ENCODE measurements at places on chromosomes 5 and 9. TPM values are rescaled to one million over a fixed set of nuclear protein-coding genes. Genes with fewer than 3 reads are reported as not detected.

DNA sequence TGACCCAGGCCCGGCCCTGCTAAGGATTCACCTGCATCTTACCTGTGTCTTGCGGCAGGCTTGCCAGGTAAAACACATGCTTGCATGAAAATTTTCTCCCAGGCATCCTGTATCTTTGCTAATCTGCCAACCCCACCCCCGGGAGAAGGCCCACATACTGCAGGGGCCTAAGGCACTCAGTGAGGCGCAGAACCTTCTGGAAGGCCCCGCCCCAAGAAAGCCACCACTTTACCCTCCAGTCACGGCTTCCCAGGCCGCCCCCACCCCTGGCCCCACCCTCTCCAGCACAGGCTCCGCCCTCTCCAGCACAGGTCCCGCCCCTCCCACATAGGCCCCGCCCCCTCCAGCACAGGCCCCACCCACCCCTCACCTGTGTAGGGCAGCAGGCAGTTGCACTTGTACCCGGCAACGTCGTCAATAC lies 29.8 kb upstream of the SEC16A start:
- DNase-seq = no peak

GRCh38 chr5:122078116-122079110 lies at the start of gene LOX:
Gene LOX, minus strand, starts transcription at chr5:122078259. Its CDS starts 274 bp downstream, at chr5:122077985.
- peak; percentile 82 for DNase-seq

DNA sequence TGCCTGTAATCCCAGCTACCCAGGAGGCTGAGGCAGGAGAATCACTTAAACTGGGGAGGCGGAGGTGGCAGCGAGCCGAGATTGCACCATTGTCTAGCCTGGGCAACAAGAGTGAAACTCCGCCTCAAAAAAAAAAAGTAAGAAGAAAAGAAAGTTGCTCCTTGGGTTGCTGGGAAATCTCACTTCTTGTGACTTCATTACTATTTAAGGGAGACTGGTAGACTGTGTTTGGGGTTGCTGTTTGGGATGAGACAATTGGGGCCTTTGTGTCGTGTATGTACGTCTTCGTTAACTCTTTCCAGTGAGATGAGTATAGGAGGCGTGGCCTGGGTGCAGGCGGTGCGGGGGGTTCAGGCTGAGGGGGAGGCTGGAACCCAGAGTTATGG lies 11.6 kb downstream of the NDST1 start:
- no peak for DNase-seq

- DNase-seq = no peak
Observed at GRCh38 chr9:114472765-114473446, 32.4 kb downstream of the WHRN start.

GRCh38 chr5:124420952-124421351 lies 325.5 kb downstream of the ZNF608 start:
- DNase-seq = no peak

GRCh38 chr5:10406651-10407050 lies 35.0 kb upstream of the ROPN1L start:
- no peak for DNase-seq

DNA sequence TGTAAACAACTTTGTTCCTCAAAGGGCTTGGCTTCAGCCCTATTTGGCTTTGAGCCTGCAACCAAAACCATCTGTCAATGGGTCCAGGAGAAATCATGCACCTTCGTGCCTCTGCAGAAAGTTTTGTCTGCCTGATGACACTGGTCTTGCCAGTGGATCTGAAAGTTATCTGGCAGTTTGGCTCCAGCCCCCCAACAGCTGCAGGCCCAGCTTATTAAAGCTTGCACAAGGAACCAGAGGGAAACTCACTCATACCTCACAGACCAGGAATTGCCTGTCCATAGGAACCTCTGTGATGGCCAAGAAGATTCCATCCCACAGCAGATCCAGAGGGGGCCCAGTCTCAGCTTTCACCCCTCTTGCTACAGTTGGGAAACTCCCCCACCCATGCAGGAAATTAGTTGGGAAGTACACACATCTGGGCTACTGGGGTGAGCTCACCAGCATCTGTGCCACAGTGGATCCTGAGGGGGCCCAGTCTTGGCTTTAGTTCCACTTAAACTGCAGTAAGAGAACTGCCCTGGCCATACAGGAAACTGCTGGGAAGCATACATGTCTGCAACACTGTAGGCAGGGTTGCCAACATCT lies 265.5 kb downstream of the GRIA1 start:
- DNase-seq = no peak

DNA sequence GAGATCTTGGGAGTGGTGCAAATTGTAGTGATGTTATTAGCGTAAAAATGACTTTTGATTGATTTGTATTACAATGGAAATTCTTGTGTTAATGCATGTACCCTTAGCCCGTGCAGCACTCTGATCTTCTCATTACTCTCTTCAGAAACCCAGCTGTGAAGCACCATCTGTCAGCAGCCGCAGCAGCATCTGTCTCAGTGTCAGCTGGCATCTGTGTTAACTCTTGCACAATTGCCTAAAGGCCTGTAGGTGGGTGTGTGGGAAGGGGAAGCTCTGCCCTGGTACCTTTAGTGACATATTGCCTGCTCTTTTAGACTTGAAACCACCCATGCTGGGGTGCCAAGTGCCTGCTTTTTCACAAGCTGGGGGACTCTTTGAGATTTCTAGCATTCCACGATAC lies 101.3 kb downstream of the FBXL7 start:
- no peak for DNase-seq

GRCh38 chr5:1937590-1937989 lies 54.9 kb upstream of the IRX4 start:
- no peak for DNase-seq

- no peak for DNase-seq
Observed at GRCh38 chr9:12065050-12065449, 628.1 kb upstream of the TYRP1 start.

GRCh38 chr9:10052181-10052580 lies 560.6 kb downstream of the PTPRD start:
- no peak for DNase-seq

GRCh38 chr9:132324425-132324824 lies 30.4 kb downstream of the SETX start:
- no peak for DNase-seq

DNA sequence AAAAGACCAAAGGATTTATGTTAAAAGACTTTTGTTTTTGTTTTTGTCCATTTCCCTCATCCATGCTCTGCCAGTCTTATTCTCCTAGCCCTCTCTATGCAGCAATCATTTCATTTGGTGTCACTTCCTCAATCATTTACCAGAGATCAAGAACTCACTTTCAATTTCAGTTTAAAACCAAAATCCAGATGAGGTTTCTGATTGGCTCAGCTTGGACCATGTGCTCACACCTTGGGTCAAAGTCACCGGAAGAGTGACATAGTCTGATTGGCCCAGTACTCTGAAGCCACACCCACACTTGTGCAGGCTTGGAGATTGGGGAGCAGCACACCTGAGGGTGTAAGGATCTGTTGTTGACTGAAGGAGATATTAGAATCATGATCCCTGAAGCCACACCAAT lies 79.6 kb downstream of the TLR4 start:
- DNase-seq = no peak

DNA sequence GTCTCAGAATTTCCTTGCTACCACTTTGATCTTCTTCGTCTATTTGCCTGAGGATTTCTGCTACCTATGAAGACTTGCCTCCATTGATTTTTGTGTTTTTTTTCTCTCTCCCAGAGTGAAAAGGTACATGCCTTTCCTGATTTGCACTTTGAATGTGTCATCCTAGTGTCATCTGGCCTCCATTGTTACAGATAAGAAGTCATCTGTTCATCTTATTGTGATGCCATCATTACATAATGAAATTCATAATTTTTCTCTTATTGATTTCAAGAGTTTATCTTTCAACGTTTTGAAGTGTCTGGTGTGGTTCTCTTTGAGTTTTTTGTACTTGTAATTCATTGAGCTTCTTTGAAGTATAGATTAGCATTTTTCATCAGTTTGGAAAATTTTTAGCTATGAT lies 144.8 kb downstream of the SH3GL2 start:
- no peak for DNase-seq

DNA sequence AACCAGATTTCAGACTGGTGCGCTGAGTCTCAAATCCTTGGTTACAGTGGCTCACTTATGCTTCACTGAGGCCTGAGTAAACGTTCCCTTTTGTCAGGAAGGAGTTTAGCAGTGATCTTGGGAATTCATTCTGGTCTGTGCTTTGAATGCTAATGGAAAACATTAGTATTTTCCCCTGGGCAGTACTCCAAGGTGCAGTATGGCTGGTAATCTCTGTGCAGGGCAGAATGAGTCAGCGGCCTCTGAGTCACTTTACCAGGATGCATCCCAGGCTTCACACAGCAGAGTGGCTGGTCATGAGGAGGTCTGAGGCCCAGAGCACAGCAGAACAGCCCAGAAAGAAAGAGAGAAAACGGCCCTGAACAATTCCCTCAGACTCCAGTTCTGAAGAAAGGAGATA lies 54.0 kb downstream of the PCA3 start:
- peak; percentile 13 for DNase-seq

DNA sequence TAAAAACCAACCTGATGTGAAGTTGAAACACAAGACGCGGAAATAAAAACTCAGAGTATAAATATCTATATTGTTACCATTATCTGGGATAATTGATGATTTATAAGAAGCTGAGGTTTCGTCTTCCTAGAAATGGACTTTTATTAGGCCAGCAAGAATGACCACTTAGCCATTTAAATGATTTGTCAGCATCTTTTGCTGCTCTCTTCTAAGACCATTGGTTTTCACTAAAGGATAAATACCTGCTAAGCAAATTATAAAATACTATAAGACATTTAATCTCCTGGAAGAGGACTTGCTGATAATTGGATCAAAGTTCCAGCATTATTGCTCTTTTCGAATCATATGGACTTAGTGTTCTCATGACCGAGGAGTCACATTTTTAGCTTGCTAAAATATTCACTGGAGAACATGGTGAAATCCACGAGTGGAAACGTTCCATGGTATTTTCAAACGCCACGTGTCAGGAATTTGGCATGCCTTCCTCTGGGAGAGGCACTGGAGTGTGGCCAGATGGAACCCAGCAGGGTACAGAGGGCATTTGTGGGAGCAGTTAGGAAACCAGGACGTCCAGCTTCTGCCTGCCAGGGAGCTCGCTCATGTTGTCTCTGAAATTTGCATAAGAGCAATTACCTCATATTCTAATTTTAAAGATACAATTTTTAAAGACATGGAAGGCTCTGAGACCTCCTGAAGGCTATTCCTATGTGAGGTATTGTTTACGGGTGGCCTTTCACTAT lies 43.1 kb downstream of the TNFAIP8 start:
- no peak for DNase-seq

- no peak for DNase-seq
Observed at GRCh38 chr5:127766676-127767335, 63.6 kb downstream of the CCDC192 start.

DNA sequence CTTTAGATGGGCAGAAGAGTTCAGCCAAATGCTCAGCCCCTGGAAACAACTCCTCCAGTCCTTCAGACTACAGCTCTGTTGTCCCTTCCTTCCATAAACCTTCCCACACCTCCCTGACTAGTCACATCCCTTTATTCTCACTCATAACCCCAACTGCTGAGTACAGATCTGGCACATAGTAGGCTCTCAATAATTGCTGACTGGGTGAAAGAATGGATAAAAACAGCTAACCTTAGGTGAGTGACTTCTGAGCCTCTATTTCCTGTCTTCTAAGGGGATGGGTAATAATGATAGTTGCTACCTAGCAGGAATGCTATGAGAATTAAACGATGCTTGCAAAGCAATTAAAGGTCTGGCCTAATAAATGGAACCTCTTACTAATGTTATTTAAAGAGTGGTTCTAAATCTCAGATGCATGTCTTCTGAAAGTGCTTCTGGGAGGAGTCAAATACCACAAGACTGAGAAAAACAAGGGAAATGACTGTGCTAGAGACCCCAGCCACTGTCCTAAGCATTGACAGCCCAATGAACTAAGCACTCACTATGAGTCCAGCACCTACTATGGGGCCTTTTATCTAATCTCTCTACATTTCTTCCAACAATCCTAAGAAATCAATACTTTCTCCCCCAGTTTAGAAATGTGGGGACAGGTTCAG lies 2.5 kb upstream of the NR6A1 start:
- DNase-seq = no peak

- DNase-seq = peak; percentile 75
Observed at GRCh38 chr5:73454379-73455036, 5.9 kb upstream of the FOXD1 start.

GRCh38 chr9:97220894-97221477 lies 86.5 kb upstream of the CCDC180 start:
- no peak for DNase-seq

DNA sequence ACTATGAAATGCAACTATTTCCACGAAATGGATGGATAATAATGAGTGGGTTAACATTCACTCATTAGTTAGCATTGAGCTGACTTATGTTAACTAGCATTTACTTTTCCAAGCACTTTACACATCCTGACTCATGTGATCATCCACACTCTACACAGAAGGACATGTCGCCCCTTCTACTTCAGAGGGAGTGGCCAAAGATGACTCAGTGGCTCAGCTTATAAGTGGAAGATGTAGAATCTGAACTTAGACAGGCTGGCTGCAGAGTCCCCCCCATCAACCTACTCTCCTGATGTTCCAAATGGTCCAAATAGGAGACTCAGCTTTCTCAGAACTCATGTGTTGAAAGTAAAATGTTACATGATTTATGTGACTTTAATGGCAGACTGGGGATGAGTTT lies 146.0 kb downstream of the ADCY2 start:
- DNase-seq = no peak

DNA sequence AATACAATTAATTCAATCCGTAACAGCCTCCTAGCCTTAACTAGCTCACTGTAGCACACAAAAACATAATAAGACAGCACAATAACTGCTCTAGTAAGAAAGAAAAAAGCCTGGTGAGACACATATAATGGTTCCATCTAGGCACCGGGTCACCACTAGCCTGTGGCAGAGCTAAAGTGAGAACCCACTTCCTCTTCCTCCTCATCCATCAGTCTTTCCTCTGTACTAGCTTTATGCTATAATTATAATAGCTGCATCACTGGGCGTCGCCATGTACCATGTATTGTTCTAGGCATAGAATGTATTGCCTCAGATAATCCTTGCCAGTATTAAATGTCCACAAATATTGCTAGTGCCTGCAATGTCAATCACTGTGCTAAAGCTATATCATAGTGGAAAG lies 23.1 kb downstream of the ADRB2 start:
- no peak for DNase-seq

DNA sequence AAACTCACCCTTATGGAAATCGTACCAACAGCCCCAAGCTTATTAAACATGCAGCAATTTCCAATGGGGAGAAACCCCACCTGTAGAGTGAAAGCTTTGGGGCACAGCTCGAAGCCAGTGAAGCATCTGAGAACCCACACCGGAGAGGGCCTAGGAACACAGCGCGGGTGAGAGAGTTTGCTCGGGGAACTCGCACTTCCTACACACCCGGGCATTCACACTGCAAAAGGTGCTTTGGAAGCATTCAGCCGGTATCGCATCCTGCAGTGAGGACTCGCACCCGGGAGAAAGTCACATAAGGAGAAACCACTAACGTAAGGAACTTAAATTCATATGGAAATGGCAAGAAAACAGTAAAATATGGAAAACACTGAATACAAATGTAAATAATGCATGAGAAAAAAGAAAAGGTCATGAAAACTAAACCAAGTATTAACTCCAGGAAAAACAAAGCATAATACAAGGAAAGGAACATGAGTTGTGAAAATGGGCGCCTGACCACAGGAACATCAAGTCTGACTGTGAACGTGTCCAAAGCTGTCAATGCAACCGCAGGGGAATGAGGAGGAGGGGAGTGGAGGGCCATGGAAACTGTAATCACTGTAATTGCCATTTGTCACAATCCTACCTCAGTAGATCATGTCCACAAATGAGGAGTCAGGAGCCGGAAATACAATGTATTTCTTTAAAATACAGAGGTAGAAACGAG lies 28.7 kb downstream of the CAMSAP1 start:
- DNase-seq = no peak

SPINK13 gene
- 1.1 TPM for polyA plus RNA-seq

GPR150 gene
- 0.07 TPM for polyA plus RNA-seq

SH2D3C gene
- polyA plus RNA-seq = 11.2 TPM

PCDHGB3 gene
- polyA plus RNA-seq = 2.8 TPM

SDHA gene
- polyA plus RNA-seq = 160 TPM

Measured in left kidney (tissue), 8 donors.